Activated naive CD8-positive, alpha-beta T cell treated with anti-CD3 and anti-CD28 coated beads for 36 hours (primary cell): ENCODE measurements at places on chromosomes 6 and 20. TPM values are rescaled to one million over a fixed set of nuclear protein-coding genes. Genes with fewer than 3 reads are reported as not detected.

ARMH2 gene
- not detected for total RNA-seq

MARCKS gene
- total RNA-seq, result 0.62 TPM

UBD gene
- 2.6 TPM for total RNA-seq

NKX2-2 gene
- total RNA-seq, result not detected

VGLL2 gene
- total RNA-seq, result not detected

SLC35A1 gene
- 8.6 TPM for total RNA-seq

HLA-DQA1 gene
- total RNA-seq, result 5.3 TPM

PSORS1C1 gene
- total RNA-seq, result 0.19 TPM

DNA sequence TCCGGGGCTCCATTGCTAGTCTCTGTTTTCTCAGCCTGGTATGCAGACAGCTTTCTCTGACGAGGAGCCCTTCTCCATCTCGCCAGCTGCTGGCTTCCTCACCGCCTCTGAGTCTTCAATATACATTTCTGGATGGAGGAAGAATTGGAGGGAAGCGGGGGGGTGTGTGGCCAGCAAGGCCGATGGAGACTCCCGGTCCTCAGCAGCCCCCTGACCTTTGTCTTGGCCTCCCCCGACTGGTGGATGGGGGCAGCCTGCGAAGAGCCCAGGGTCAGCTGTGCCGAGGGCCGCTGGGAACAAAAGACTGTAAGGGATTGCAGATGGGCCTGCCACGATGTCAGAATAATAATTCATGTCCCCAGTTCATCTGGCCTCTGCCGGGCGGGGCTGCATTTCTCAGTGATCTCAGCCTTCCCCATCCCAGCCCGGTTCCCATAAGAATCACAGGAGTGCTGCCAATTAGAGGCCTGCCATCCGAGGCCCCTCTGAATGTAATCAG lies 54.3 kb upstream of the STX16 start:
- DNase-seq, result no peak

DNA sequence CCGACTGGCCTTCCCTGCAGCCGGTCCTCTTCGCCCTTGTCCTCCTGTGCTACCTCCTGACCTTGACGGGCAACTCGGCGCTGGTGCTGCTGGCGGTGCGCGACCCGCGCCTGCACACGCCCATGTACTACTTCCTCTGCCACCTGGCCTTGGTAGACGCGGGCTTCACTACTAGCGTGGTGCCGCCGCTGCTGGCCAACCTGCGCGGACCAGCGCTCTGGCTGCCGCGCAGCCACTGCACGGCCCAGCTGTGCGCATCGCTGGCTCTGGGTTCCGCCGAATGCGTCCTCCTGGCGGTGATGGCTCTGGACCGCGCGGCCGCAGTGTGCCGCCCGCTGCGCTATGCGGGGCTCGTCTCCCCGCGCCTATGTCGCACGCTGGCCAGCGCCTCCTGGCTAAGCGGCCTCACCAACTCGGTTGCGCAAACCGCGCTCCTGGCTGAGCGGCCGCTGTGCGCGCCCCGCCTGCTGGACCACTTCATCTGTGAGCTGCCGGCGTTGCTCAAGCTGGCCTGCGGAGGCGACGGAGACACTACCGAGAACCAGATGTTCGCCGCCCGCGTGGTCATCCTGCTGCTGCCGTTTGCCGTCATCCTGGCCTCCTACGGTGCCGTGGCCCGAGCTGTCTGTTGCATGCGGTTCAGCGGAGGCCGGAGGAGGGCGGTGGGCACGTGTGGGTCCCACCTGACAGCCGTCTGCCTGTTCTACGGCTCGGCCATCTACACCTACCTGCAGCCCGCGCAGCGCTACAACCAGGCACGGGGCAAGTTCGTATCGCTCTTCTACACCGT lies 6.1 kb downstream of the UBD start:
- DNase-seq, result peak; percentile 37

- DNase-seq, result peak; percentile 77
Measured at GRCh38 chr20:32743237-32744112, at the start of gene COMMD7. Gene COMMD7 (minus strand): TSS chr20:32743467. CDS start chr20:32743391, 76 bp downstream.

DNA sequence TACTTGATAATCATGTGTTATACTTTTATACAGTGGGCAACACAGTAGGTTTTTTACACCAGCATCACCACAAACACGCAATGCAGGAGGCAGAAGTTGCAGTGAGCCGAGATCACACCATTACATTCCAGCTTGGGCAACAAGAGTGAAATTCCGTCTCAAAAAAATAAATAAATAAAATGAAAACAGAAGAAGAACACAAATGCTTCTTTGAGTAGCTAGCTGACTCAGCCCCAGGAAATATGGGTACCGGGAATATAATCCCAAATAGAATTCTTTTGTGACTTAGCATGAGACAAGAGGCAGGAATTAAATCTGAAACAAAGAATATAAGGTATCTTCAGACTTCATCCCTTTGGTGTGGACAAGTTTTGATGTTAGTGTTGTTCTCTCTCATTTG lies 164.2 kb upstream of the ATXN1 start:
- no peak for DNase-seq

- DNase-seq, result no peak
Measured at GRCh38 chr20:61297986-61298385, 45.9 kb downstream of the CDH4 start.

- DNase-seq, result no peak
Measured at GRCh38 chr6:80733641-80734040, 627.2 kb downstream of the BCKDHB start.

DNA sequence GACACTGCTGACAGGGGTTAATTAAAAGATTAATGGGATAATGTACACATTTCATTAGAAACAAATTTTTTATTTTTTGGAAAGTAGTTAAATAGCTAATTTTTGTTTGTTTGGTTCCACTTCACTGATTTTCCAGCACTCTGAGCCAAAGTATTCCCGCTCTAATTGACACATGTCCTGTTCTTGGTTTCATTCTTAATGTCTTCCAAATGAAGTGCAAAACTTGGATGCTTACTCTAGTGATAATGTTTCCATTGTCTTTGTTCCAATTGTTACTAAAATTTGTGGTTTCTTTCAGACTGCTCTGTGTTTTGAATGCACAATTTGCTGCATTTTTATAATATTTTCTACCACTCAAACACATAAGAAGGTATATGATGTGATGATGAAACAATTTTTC lies 794.3 kb downstream of the PHF3 start:
- no peak for DNase-seq

- DNase-seq, result no peak
Measured at GRCh38 chr6:95690328-95690727, 113.0 kb downstream of the MANEA start.

DNA sequence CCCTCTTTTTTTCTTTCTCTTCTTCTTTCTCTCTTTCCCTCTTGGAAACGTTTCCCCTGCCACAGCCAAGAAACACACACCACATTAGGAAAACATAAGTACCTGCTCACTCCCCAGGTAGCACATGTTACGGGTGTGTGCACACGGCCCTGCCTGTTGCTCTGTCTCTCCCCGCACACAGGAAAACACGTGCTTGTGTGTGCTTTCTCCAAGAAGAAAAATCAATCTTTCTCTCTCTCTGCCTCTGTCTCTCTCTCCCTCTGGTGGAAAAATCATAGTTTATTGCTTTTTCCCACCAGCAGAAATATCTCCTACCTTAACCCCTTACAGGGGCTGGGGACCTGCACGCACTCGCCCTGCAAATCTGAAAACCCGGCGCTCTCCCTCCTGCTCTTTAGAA lies 102.3 kb downstream of the EDN3 start:
- DNase-seq, result peak; percentile 17

DNA sequence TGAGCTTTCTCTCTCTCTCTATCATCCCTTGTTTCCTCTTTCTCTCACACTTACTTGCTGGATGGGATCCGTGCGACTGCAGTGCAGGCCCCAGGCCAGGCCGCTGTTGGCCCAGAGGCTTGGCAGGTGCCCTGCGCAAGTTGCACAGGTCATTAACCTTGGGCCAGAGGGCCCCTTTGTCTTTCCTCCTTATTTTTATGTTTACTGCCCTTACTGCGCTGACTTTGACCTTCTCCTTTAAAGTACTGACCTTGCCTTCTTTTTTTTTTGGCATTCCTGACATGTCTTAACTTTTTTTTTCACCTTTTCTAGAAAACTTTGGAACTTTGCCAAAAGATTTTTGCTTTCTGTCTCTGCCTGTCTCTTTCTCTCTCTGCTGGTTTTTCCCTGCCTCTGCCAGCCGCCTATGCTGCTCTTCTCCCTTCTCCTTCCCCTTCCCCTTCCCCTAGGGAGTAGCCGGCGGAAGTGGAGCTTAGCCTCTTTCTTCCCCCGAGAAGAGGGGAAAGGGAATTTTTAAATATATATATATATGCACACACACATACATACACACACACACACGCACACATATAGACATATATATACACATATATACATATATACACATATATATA lies 59.6 kb upstream of the CDH4 start:
- no peak for DNase-seq

DNA sequence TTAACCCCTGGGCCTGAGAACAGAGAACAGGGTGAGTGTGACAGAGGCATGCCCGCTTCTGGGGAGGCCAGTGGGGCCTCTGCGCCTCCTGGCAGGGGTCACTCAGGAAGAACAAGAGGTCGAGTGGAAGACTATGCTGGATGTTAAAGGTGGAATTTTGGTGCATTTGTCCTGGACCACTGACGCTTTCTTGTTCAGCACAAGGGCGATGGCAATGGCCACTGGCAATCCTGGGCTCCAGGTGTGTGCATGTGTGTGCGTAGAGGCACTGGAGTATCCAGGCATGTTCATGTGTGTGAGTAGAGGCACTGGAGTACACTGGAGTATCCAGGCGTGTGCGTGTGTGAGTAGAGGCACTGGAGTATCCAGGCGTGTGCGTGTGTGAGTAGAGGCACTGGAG lies 23.5 kb upstream of the NPBWR2 start:
- no peak for DNase-seq

GRCh38 chr20:4234128-4234527 lies 218.8 kb upstream of the RNF24 start:
- DNase-seq, result no peak

GRCh38 chr6:25166955-25167748 lies 112.0 kb upstream of the CARMIL1 start:
- DNase-seq, result no peak

GRCh38 chr20:31822421-31823330 lies 3.5 kb downstream of the MYLK2 start:
- DNase-seq, result peak; percentile 75
